Right cardiac atrium (tissue), 5 donors: ENCODE measurements at places on chromosomes 13 and 19. TPM values are rescaled to one million over a fixed set of nuclear protein-coding genes. Genes with fewer than 3 reads are reported as not detected.

DNA sequence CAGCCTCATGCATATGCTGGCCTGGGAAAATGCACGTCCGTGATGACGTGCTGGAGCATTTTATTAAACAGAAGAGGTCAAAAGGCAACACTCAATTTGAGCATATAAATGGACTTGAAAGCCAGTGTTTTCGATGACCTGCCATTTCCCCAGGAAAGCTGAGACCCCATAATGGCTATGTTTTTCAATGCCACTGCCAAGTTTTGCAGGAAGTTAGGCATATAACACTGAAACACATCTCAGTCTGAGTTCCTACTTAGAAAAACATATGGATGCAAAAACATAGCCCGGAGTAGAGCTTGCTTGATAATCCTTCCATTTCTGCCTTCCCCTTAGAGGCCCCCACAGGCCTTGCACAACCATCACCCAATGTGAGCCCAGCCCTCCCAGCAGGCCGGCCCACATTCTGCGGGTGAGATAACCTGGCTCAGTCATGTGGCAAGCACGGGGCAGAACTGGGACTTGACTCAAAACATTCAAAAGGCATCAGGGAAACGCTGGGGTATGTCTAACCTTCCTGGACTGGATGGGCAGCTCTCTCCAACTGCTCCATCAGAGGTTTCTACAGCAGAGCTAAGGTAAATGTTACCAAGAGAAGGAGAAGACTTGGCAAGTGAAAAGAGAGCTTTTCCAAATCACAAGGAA is 24.9 kb downstream of the EPS15L1 start:
- DNase-seq = peak; percentile 82

GRCh38 chr19:47848425-47848822 is 10.6 kb upstream of the TPRX2 start:
- DNase-seq = no peak

- no peak for DNase-seq
These were observed 60.6 kb upstream of the SERP2 start for GRCh38 chr13:44312834-44313551.

Gene SHISA7
- total RNA-seq = not detected

GRCh38 chr13:43983373-43983772 is 103.7 kb downstream of the LACC1 start:
- no peak for DNase-seq

Gene APC2
- 0.69 TPM for total RNA-seq

Gene OR7D2
- not detected for total RNA-seq

GRCh38 chr13:85833921-85834320 is 34.7 kb upstream of the SLITRK6 start:
- no peak for DNase-seq

Gene UBE2L5
- not detected for total RNA-seq

- no peak for DNase-seq
These were observed 310.9 kb downstream of the TDRD3 start for GRCh38 chr13:60707878-60708277.

DNA sequence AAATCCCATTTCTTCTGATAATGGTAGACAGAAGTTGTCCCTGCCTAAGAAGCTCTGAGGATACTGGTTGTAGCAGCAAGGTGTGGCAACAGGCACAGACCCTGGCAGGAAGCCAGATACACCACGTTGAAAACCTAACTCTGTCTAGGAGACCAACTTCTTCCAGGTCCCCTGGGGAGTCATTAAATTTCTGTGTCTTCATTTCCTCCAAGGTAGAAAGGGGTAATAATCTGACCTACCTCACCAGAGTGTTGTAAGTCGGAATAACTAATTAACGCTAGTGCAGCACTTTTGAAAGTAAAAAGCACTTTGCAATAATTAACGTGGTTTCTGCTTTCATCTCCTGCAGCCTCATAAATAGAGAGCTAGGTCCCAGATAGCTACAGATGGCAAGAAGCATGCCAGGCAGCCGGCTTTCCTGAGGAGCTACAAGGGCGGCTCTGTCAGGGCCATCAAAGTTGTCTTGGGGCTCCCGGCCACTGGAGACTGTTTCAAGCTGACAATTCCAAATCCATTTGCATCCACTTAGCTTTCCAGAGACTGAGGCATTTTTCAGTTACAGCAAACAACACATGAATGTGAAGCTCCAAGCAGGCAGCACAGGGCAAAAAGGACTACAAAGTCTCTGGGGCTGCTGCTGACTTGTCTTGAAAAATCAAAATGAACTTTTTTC is 176.2 kb downstream of the FOXO1 start:
- no peak for DNase-seq

DNA sequence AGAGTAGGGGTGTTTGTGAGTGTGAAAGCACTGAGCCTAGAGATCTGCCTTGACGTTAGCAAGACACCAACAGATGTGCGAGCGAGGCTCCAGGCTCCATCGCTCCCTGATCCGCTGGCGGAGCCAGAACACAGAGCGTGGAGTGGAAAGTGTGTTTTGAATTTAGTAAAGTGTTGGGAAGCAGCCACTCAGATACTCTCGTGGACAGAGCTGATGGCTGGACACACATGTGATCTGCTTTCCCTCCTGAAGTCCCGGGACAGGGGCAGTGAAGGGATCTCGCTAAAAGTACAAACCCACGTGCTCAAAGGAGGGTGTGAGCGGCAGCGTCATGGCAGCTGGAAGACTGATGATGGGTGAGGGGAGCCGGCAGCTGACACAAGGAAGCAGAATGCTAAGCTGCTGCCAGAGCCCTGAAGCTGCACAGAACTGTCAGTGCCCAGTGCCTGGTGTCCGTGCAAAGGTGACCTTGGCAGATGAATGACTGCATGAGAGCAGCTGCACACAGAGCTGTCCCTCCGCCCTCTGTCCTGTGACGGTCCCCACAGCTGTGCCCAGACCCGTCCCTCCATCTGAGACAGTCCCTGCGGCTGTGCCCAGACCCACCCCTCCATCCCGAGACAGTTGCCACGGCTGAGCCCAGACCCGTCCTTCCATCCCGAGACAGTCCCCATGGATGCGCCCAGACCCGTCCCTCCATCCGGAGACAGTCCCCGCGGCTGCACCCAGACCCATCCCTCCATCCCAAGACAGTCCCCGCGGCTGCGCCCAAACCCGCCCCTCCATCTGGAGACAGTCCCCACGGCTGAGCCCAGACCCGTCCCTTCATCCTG is 29.6 kb upstream of the TMEM255B start:
- DNase-seq = peak; percentile 41

GRCh38 chr13:45276913-45277312 is 64.1 kb downstream of the TPT1 start:
- DNase-seq = no peak

Gene ZNF578
- 2.3 TPM for total RNA-seq

DNA sequence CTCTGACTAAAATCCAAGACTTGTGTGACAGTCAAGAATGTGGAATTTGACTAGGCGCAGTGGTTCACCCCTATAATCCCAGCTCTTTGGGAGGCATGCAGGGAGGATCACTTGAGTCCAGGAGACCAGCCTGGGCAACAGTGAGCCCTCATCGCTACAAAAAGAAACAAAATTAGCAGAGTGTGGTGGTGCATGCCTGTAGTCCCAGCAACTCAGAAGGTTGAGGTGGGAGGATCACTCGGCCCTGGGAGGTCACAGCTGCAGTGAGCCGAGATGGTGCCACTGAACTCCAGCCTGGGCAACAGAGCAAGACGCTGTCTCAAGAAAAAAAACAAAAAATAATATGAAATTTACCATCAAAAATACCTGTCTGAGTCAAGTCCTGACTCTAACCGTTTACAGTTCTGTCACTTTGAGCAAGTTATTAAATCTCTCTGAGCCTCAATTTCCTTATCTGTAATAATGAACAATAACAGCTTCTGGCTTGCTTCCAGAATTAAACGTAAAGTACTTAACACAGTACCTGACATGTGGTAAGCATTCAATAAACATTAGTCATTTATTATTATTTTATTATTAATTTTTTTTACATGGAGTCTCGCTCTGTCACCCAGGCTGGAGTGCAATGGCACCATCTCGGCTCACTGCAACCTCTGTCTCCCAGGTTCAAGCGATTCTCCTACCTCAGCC is 204.6 kb upstream of the TSC22D1 start:
- DNase-seq = no peak

Gene CEACAM6
- not detected for total RNA-seq

Gene URAD
- not detected for total RNA-seq

- no peak for DNase-seq
These were observed 3.1 kb downstream of the AKAP11 start for GRCh38 chr13:42275098-42275471.

Gene SBK3
- total RNA-seq = 80.3 TPM

DNA sequence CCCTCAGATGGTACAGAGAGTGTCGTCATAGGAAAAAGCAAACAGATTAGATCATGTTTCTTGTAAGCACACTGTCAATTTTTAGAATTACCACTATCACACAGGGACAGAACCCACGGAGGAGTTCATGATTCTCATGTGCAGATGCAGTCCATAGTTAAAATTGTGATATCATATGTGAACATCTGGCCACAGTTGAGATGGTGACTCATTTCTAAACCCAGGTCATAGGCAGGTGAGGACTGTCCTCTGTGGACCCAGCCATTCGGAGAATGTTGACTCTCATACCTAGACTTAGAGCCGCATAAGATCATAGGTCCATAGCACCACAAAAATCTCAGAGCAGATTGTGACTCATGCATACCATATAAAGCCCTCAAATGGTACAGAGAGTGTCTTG is 17.8 kb upstream of the ZNF730 start:
- DNase-seq = no peak

- DNase-seq = peak; percentile 49
These were observed 67.1 kb downstream of the MLLT1 start for GRCh38 chr19:6212403-6213265.

Gene PNMA8B
- total RNA-seq = 2.2 TPM

DNA sequence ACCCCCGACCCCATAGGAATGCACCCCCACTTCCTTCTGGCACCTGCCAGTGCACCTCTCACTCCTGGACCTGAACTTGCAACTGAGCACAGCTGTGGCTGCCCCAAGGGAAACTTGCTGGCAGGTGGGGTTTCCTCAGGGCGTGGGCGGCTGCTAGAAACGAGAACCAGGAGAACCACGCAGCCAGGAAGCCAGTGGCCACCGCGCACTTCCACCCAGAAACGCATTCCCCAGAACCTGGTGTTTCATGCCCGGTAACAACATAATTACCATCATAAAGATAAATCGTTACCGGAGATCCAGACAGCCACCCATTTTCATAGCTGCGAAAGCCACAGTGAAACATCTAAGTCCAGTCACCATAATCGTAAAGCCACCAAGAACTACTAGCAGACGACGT is 75.2 kb upstream of the C13orf46 start:
- peak; percentile 53 for DNase-seq

Gene XPO4
- 13.8 TPM for total RNA-seq

Gene DPF1
- total RNA-seq = not detected

- DNase-seq = peak; percentile 83
These were observed 220.3 kb downstream of the POU4F1 start for GRCh38 chr13:78383071-78383484.

Gene SHISA2
- 0.34 TPM for total RNA-seq

Gene OR7A10
- total RNA-seq = not detected
